Activated CD4-positive, alpha-beta T cell treated with anti-CD3 and anti-CD28 coated beads, Interleukin-2, amount 10 ng/mL, durations not matched to agents 7 days and 5 days (primary cell): ENCODE measurements at places on chromosomes 13 and 19. TPM values are rescaled to one million over a fixed set of nuclear protein-coding genes. Genes with fewer than 3 reads are reported as not detected.

- no peak for DNase-seq
These were observed 5.5 kb downstream of the C2CD4C start for GRCh38 chr19:403221-404027.

- DNase-seq, result no peak
These were observed 1.4 kb downstream of the EPN1 start for GRCh38 chr19:55676383-55676782.

GRCh38 chr19:12872941-12873890, 8.0 kb downstream of the DNASE2 start:
- peak; percentile 73 for DNase-seq

DNA sequence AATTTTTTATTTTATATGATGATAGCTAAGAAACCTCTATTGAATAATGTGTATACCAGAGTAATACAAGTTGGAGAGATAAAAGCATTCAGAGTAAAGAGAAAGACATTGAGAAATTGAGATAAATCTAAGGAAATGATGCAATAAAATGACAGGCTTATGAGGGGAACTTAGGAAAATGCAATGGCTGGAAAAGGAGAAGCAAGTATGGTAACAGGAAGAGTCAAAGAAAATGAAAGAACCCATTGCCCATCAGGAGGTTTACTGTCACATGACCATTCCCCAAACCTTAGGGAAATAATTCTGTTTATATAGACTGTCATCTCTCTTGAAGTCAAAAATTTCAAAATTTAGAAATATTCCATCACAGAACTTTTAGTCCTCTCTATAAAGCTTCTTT, 808.0 kb upstream of the PRR20A start:
- no peak for DNase-seq

DNA sequence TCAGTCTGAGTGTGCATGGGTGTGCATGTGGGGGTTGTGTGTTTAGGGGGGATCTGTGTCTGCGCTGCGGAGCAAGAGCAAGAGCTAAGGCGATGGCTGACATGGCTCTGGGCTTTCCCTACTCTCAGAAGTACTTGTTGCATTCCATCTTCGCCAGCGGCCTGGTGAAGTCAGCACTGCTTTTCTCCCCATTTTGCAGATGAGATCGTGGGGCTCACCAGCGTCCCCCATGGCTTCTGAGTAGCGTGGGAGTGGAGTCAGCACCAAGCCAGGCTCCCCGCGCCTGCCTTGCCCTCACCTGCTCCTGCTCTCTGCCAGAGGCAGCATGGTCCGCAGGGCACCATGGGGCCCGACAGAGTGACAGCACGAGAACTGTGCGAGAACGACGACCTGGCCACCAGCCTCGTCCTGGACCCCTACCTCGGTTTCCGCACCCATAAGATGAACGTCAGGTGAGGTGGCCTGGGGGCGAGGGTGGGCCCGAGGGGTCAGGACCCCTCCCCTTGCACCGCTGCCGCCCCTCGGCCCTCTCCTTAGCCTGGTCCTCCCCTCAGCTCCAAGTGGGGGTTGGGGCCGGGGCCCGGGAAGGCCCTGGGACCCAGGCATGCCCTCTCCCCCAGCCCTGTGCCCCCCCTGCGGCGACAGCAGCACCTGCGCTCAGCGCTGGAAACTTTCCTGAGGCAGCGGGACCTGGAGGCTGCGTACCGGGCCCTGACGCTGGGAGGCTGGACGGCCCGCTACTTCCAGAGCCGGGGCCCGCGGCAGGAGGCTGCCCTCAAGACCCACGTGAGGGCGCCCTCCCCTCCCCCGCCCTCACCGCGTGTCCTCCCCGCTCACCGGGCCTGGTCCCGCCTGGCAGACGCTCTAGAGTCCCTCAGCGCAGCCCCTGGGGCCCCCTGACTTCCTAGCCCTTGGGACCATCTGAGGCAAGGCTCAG, 2.2 kb downstream of the KMT5C start:
- DNase-seq, result no peak

- no peak for DNase-seq
These were observed 20.4 kb upstream of the MAB21L1 start for GRCh38 chr13:35496761-35497386.

DNA sequence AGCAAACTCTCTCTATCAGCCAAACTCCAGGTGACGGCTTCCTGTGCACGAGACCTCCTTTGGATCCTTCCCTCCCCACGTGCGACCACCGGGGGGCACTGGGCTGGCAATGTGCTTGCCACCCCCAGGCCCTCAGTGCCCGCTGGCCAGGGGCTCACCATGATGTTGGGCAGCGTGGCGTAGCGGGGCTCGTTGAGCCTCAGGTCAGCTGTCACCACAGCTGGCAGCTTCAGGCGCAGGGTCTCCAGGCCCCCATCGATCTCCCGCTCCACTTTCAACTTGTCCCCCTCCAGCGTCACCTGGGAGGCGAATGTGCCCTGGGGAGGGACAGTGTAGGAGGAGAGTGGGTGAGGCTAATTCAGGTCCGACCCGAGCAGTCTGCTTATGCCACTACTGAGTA, 4.8 kb upstream of the VSIG10L start:
- DNase-seq, result no peak

DNA sequence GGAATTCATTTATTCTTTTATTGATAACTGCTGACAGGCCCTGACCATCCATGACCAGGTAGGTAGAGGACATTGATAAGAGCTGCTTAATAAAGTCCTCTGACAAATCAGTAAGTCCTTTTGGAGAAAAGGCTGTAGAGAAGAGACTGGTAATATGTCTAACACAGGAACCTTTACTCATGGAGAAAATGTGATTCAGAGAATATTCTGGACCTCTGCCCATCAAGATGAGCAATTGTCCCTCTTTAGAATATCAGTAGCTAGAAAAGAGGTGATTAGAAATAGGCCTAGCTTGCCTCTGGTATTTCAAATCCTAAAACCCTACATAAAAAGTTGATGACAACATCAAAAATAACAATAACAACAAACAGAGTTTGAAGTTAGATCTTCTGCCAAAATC, 642.3 kb downstream of the TBC1D4 start:
- no peak for DNase-seq

GRCh38 chr13:27375686-27376326, 48.6 kb upstream of the GTF3A start:
- DNase-seq, result peak; percentile 58

DNA sequence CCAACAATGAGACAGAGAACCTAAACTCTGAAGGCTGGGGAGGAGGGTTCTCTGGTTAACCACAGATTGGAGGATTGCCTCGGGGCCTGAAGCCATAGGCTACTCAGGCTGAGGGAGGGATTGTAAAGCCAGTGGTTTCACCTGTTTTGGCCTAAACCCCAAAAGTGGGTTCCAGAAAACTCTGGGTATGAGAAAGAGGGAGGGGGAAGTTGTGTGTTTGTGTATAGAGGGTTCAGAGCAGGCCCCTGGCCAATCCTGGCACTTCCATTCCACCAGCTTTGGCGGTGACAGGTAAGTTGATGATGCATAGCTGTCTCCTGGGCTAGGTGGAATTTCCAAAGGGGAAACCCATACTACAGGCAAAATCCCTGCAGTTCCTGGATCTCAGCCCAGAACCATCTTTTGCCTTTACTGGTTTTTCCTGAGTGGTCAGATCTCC, 13.5 kb upstream of the CCDC97 start:
- DNase-seq, result no peak

DNA sequence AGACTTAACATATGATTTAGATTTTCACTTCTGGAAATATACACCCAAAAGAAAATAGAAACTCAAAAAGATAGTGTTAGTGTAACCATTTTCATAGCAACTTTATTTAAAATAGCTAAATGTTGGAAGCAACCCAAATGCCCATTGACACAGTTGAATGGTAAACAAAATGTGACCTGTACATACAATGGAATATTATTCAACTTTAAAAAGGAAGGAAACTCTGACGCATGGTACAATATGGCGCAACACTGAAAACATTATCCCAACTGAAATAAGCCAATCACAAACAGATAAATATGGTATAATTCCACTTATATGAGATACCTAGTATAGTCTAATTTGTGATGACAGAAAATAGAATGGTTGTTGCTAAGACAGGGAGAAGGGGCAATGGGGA, 1456.1 kb upstream of the MIR17HG start:
- DNase-seq, result no peak

DNA sequence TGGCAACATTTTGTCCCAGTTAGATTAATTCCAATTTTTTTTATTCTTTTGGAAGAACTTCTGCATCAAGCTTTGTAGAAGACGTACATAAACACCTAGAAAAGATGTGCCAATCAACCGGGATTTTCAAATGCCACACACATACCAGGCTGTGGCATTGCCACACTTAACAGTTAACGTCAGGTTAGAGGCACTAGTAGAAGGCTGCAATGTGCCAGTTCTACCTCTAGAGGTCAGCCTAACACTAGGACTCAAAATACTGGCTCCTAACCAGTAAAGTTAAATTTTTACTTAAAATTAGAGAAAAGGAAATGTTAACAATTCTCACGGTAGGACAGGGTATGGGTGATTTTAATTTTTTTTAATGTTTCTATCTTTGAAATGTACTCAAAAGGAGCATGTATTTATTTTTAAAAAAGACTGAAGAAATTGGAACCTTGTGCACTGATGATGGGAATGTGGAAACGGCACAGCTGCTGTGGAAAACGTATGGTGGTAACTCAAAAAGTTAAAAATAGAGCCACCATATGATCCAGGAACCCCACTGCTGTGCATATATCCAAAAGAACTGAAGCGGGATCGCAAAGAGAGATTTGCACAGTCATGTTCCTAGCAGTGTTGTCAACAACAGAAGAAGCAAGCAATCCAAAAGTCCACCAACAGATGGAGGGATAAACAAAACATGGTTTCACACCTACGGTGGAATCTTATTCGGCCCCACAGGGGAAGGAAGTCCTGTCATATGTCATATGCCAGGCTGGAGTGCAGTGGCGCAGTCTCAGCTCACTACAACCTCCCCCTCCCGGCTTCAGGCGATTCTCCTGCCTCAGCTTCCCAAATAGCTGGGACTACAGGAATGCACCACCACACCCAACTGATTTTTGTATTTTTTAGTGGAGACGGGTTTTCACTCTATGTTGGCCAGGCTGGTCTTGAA, 30.3 kb downstream of the CRYL1 start:
- DNase-seq, result peak; percentile 74

- DNase-seq, result no peak
These were observed 37.4 kb upstream of the TEX29 start for GRCh38 chr13:111282997-111283396.

GRCh38 chr13:42794577-42795275, 13.3 kb downstream of the FAM216B start:
- no peak for DNase-seq

DNA sequence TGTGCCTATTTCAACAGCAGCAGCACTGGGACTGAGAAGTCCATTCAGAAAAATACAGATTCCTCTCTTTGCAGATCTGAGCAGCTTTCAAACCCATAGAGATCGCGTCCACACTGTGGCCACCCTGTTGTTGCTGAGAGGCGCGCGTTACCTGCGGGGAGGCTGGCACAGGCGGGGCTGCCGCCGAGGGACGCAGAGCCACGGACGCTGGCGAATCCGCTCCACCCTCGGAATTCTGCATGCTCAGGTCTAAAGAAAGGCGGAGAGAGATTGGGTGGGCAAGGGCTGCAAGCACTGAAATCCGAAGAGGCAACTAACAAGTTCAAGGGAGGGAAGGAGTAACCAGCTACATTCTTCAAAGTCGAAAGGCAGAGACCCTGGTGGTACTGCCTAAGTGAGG, 63.0 kb downstream of the RFX2 start:
- no peak for DNase-seq

DNA sequence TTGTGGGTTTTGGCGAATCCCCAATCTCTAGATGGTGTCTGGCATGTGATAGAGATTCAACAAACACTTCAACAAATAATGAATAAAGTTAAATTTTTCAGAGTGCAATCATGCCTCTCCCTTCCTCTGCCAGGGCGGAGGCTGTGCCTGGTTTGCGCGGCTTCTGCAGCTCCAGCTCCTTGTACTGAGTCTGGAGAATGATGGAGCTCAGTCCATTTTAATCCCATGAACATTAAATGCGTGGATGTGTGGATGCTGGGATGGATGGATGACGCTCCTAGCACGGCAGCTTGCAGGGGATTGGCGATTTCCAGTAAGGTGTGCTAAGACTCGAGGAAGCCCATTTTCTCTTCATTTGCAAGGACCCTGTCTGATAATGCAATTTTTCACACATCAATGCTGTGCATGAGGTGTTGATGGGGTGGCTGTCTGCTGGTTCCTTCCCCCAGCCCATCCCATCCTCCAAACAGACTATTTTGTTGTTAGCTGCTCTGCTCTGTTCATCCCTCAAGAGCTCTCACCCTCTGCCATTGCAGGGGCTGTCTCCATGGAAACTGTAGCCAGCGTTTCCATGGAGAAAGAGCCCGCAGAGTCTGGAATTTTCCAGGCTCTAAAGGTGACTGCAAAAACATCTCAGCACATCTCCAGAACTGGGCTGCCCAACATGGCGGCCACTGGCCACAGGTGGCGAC, 92.6 kb upstream of the PEG3 start:
- DNase-seq, result no peak

DNA sequence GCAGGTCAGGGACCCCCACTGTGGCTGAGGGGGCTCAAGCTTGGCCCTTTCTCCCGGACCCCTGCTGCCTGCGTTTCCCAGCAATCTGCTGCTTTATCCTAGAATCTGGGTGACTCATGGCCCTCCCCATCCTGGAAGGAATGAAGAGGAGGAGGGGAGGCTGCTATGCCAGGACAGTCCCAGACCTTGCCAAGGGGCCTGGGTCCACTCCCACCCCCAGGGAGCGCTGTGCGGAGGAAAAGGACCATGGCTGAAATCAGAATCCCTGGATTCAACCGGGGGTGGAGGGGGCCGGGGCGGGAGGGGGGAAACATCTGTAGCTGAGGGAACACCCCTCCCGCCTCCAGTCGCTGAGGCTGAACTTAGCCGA, 20.5 kb downstream of the ZNF114 start:
- no peak for DNase-seq

GRCh38 chr13:31890946-31891345, 140.6 kb upstream of the FRY start:
- no peak for DNase-seq

DNA sequence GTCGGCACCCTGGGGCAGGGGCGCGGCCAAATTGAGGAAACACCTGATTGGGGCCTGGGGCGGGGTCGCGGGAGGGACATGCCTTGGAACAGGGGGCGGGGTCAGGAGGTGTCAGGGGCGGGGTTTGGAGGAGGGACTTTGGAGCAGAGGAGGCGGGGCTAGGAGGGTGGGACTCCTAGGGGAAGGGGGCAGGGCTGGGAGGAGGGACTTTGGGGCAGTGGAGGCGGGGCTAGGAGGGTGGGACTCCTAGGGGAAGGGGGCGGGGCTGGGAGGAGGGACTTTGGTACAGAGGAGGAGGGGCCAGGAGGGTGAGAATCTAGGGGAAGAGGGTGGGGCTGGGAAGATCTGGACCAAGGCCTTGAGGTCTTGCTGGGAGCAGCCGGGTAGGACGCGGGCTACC, 21.9 kb downstream of the GRIN2D start:
- peak; percentile 80 for DNase-seq

DNA sequence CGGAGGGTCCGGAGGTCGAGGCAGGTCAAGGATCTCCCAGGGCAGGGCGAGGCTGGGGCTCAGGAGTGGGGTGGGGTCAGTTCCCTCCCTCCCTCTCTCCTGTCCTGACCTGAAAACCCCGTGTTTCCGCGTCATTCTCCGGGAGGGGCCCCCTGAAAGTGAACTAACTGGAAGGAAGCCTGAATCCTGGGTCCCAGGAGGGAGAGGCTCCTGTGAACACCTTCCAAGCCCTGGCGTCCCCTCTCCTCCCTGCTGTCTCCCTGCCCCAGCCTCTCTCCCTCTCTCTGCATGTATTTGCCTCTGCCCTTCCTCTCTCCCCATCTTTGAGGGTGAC, 741 bp upstream of the CADM4 start:
- DNase-seq, result no peak

LAMP1 gene
- total RNA-seq, result 84.1 TPM

MTUS2 gene
- not detected for total RNA-seq

THSD1 gene
- 0.27 TPM for total RNA-seq

FUT2 gene
- total RNA-seq, result not detected

MEDAG gene
- total RNA-seq, result not detected

CEACAM5 gene
- total RNA-seq, result not detected

CYP4F2 gene
- not detected for total RNA-seq

SHANK1 gene
- not detected for total RNA-seq
